ENCODE measurements at places on chromosomes 5 and 9. TPM values are rescaled to one million over a fixed set of nuclear protein-coding genes. Genes with fewer than 3 reads are reported as not detected.

OTP gene
- 3.2 TPM for total RNA-seq

BARX1 gene
- not detected for total RNA-seq

SPAAR gene
- total RNA-seq = 0.46 TPM

WDR38 gene
- total RNA-seq = 2.1 TPM

F12 gene
- total RNA-seq = 7.4 TPM

TAF11L7 gene
- total RNA-seq = not detected

PFN3 gene
- not detected for total RNA-seq

SLC6A18 gene
- total RNA-seq = not detected

PITX1 gene
- total RNA-seq = not detected

OLFML2A gene
- total RNA-seq = 2.3 TPM

WNT8A gene
- total RNA-seq = 0.23 TPM

FBP1 gene
- 1.2 TPM for total RNA-seq

RMI1 gene
- total RNA-seq = 17.8 TPM

TRAF2 gene
- total RNA-seq = 10.1 TPM

DAB2 gene
- total RNA-seq = 11.5 TPM

COX7C gene
- 281 TPM for total RNA-seq

APBA1 gene
- 93.2 TPM for total RNA-seq
